ENCODE measurements at places on chromosomes 12 and 14. TPM values are rescaled to one million over a fixed set of nuclear protein-coding genes. Genes with fewer than 3 reads are reported as not detected.

Gene IQSEC3
- 1.0 TPM for total RNA-seq

Gene OR6C74
- total RNA-seq, result not detected

Gene DIO3
- 1.0 TPM for total RNA-seq

Gene DBX2
- under 0.01 TPM for total RNA-seq

Gene LRTM2
- not detected for total RNA-seq

Gene RPS6KA5
- 3.1 TPM for total RNA-seq

Gene RTL1
- 9.4 TPM for total RNA-seq

Gene PUS7L
- 10.4 TPM for total RNA-seq

Gene TGFB3
- 58.5 TPM for total RNA-seq

Gene AQP5
- 1.0 TPM for total RNA-seq

Gene P3H3
- 19.8 TPM for total RNA-seq

Gene TNFAIP2
- 21.9 TPM for total RNA-seq

Gene UNC119B
- total RNA-seq, result 7.3 TPM

Gene PLEKHH1
- 1.6 TPM for total RNA-seq

Gene TUBA1A
- 942 TPM for total RNA-seq

Gene RPL41
- 4,392 TPM for total RNA-seq

Gene LMNTD1
- total RNA-seq, result 0.52 TPM

Gene OAS2
- 6.8 TPM for total RNA-seq

Gene MYBPC1
- 2,201 TPM for total RNA-seq

Gene DYNC1H1
- 211 TPM for total RNA-seq

Gene SVOP
- total RNA-seq, result under 0.01 TPM

Gene TAS2R19
- total RNA-seq, result 9.9 TPM

Gene SRRM4
- total RNA-seq, result under 0.01 TPM

Gene ANO4
- total RNA-seq, result 0.52 TPM

Gene SALL2
- total RNA-seq, result 5.2 TPM

Gene ACOT6
- total RNA-seq, result not detected

Gene CCDC177
- total RNA-seq, result not detected

Gene TAS2R14
- total RNA-seq, result 6.8 TPM
